ENCODE measurements at places on chromosomes 11 and 22.

DNA sequence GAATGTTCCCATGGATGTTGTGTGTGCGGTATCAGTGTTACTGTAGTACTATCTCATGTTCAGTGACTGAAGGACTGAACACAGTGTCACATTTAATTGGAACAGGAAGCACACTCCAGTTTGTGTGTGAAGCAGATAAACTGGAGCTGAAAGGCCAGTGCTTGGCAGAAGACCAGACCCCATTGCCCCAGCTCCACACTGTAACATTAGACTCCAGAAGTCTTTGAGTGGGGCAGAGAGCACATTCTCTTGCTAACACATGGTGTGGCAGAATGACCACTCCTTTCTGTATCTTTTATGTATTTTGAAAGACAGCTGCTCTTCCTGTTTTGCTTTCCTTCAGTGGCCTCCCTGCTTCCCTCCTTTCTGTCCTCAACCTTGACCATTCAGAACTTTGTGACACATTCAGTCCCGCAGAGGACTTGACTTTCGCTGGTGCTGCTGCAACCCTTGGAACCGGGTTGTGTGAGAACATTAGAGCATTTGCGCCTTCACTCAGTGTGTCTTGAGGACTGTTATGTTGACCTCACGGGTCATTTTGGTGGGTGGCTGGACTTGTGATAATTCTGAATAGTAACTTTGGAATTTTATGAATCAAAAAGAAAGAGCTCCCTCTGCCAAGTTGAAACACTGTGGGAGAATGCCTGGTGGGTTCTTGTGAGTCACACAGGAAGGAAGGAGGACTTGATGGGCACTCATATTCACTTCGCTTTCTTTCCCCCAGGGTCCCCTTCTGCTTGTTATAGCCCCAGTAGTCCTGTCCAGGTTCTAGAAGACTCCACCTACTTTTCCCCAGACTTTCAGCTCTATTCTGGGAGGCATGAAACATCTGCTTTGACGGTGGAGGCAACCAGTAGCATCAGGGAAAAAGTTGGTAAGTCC is 26.4 kb downstream of the AMOTL1 start:
- no peak for DNase-seq

- DNase-seq, result no peak
Measured at GRCh38 chr11:2142762-2143202, 3.6 kb upstream of the IGF2 start.

DNA sequence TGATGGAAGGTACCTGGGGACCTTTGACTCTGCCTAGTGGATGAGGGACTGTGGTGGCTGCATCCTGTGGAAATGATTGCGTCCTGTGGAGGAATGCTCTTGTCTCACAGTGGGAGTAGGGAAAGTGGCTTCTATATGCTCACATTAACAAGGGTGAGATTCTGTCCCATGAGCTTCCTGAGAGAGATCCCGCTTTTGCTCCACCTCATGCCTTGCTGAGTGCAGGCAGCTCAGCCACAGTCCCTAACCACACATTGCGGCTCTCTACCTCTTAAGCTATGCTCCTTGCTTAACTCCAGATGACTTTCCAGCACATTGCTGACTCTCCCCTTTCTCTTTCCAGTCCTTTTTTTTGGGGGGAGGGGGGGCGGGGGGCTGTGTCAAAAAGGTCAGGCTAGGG is 45.0 kb downstream of the TEAD1 start:
- DNase-seq, result no peak

DNA sequence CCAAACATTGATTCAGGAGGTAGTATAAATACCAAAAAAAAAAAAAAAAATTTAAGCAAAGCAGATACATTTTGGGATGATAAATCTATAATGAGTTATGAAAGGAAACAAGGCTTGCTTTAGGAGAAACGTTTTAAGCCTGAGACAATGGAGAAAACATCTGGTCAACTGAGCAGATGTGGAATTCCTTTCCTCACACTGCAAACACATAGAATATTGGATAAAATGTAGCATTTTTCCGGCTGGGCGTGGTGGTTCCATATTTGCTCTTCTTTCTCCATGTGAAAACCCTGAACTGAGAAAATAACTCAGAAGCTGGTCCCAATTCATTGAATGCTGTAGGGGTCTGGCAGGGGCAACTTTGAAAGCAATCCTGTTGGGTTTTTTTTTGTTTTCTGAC is 33.9 kb downstream of the ENDOD1 start:
- DNase-seq, result no peak

GRCh38 chr22:37379722-37380121 is 47.6 kb downstream of the ELFN2 start:
- no peak for DNase-seq
